ENCODE measurements at places on chromosomes 3 and 15. TPM values are rescaled to one million over a fixed set of nuclear protein-coding genes. Genes with fewer than 3 reads are reported as not detected.
A peak's percentile ranks its signal among the peaks of the same experiment; 100 is the strongest.

- no peak for DNase-seq
These were observed 78.8 kb downstream of the PDCD6IP start for GRCh38 chr3:33877187-33877586.

GRCh38 chr3:58899159-58899952 lies 150.5 kb downstream of the CFAP20DC start:
- DNase-seq, result peak; percentile 10

Gene MAP1A
- 18.6 TPM for total RNA-seq

- DNase-seq, result no peak
These were observed 2.3 kb downstream of the CAMK1 start for GRCh38 chr3:9767418-9767817.

GRCh38 chr3:190369668-190370295 lies 18.2 kb upstream of the CLDN16 start:
- DNase-seq, result no peak

- DNase-seq, result no peak
These were observed 148.6 kb downstream of the MEIS2 start for GRCh38 chr15:36951731-36952247.

DNA sequence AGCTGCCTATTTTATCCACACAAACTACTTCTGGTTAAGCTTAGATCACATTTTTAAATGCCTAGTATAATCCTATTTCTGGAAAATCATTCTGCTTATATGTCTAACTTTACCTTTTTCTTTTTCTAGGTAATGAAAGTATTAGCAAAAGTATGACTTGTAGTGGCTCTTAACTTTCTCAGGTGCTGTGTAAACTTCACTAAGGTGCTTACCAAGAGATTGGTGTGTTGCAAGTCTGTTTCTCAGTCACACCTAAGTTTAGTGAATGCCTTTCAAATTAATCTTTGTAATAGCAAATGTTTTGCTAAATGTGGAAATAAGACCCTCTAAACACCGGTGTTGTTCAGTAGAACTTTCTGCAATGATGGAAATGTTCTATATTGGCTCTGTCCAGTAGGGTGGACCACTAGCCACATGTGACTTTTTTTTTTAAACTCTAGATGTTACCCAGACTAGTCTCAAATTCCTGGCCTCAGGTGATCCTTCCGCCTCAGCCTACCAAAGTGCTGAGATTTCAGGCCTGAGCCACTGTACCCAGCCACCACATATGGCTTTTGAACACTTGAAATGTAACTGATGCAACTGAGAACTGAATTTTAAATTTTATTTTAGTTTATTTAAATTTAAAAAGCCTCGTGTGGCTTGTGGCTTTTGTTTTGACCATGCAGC lies 22.0 kb downstream of the ARL13B start:
- DNase-seq, result no peak

Gene NRROS
- 1.9 TPM for total RNA-seq

GRCh38 chr15:78830514-78831228 lies 19.4 kb upstream of the ADAMTS7 start:
- no peak for DNase-seq

DNA sequence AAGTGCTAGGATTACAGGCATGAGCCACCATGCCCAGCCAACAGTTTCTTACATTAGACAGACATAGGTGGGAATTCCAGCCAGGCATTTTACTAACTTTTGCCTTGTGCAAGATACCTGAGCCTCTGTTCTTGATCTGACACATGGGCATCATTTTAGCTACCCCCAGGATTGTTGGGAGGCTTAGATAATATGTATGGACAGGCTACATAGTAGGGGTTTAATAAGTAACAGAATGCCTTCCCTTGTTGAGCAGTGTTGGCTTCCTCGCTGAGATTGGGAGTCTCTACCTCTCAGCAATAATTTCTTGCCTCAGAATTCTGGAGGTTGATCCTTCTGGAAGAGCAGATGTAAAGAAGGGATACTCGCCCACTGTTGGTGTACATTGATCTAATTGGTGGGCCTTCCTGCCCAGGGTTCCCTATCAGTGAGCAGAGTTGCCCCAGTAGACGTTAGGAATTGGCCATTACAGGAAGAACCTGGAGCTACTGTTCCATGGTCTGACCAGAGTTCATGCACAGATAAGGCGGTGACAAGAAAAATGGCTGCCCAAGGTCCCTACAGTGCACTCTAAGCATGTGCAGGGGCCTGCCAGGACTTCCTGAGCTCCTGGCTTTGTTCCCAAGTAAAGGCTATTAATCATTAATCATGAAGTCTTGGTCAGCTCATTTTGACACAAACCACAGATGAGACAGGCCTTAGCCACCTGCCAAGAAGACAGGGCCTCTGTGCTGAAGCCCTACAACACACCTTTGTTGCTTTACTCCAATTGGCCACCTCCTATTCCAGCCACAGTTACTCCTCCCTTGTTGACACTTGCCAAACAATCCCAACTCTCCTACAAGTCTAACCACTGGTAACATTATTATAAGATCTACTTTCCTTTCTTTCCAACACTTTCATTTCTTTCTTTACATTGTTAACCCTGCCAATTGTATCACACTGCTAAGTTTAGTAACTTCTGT lies 5.0 kb upstream of the IL17RE start:
- DNase-seq, result no peak

DNA sequence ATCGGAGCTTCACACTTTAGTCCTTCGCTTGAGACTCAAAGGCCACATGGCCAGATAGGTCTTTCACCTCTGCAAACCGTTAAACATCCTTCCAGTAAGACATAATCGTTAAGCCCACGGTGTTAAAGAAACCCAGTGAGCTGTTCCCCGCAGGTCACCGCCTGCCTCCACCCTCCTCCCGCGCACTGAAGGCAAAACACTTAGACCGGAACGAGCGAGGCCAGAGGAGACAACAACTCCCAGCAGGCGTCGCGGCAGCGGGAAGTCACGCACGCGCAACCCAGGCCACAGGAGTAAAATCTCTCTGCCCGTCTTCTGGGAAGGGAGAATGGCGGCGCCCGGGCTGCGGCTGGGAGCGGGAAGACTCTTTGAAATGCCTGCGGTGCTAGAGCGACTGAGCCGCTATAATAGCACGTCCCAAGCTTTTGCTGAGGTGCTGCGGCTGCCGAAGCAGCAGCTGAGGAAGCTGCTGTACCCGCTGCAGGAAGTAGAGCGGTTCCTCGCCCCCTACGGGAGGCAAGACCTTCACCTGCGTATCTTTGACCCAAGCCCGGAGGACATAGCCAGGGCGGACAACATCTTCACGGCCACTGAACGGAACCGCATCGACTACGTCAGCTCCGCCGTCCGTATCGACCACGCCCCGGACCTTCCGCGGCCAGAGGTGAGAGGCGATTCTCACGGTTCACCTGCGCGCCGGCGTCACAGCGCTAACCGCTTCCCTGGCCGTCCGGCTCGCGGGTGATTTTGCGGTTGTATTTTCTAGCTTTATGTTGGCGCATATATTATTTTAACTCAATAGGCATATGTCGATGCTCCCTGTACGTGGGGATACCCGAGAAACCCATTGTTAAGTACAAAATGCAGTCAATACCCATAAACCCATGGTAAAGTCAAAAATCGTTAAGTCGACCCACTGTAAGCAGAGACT lies at the start of gene GTPBP8:
TSS of gene GTPBP8 (plus strand) at position 313 of the 931 bp plus-strand sequence. CDS start at position 329, 16 bp downstream.
- peak; percentile 88 for DNase-seq

- DNase-seq, result no peak
These were observed 107.7 kb downstream of the THRB start for GRCh38 chr3:24387000-24387399.

Gene ZPLD1
- not detected for total RNA-seq

DNA sequence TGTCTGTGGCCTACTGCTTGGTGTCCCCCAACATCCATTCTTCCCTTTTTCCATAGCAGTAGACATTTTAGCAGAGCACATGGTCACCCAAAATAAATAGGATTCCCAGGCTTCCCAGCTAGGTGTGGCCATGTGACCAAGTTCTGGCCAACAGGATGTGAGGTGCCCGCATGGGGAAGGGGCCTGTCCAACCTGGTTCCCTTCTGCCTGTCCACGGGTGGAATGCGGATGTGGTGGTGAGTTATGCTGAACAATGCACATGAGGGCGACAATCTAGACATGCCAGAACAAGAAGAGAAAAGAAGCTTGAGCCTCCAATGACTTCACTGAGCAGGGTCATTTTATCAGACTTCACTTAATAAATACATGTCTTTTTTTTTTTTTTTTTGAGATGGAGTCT lies 77.6 kb upstream of the DLG1 start:
- no peak for DNase-seq

DNA sequence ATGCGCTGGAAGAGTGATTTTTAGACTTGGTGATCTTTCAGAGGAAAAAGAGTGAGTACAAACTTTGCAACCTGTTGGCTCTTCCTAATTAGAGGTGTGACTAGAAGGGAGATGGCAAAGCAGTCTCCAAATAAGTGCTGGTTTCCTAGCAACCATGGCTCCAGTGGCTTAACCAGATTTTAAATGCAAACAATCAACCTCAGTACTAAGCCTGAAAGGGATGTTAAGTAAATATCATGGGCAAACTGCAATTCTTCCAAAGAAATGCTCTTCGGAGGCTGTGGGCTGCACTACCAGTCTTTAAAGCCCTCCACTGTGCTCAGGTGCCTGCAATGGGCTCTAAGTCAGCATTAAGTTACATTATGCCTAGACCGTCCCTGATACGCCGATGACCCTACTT lies 678.1 kb upstream of the CCDC54 start:
- DNase-seq, result no peak

- no peak for DNase-seq
These were observed 397.2 kb downstream of the GAP43 start for GRCh38 chr3:116020495-116020894.

GRCh38 chr3:113953677-113954076 lies 5.9 kb downstream of the ZDHHC23 start:
- no peak for DNase-seq

GRCh38 chr3:8739757-8740504 lies 6.3 kb downstream of the CAV3 start:
- DNase-seq, result no peak

DNA sequence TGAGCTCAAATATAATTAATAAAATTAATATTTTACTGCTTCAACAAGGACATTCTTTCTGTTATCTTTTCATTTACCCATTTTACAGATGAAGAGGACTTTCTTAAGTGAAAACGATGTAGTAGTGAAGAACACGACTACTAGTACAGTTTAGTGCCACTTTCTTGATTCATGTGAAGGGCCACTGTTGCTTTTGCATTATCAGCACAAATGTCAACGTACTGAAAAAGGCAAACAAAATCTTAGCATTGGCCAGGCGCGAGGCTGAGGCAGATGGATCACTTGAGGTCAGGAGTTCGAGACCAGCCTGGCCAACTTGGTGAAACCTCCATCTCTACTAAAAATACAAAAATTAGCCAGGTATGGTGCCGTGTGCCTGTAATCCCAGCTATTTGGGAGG lies 9.5 kb downstream of the PPP1R14D start:
- no peak for DNase-seq

DNA sequence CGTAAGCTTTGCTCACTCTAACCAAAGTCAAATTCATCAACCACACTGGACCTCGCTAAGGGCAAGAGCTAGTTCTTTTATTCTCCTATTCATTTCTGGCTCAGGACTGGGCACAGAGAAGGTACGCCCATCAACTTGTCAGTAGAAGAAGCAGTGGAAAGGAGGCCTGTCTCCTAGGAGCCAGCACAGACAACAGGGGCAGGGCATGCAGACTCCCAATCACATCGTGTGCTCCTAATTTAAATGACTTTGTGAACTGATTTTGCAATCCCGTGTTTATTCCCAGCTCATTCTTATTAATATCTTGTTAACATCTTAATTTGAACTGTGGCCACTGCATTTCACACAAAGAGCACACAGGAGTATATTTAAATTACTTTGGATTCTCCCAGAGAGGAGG lies 161.1 kb upstream of the BCL6 start:
- no peak for DNase-seq

Gene ARGFX
- not detected for total RNA-seq

Gene CAMP
- total RNA-seq, result not detected

DNA sequence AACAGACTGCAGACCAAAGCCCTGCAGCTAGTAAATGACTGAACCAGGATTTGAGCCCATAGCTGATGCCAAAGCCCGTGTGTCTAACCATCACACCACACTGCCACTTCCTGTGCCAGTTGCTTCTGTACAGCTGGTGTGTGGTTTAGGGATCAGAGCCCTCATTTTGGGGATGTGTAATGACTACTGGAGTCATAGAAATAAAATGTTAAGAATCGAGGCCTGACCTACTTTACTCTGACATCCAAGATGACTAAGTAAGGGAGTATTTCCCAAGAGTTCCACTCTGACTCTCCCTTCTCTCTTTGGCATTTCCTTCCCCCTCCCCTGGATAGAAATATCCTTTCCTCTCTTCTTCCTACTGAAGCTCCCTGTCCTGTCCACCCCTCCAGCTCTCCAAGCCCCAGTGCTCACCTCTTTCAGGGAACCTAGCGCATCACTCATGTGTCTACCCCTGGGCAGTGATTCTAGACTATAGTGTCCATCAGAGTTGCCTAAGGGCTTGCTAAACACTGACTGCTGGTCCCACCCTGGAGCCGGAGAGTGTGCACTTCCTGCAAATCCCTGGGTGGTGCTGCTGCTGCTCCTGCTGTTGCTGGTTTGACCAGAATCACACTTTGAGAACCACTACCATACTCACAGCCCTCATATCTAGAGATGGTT lies 53.8 kb downstream of the MGLL start:
- no peak for DNase-seq

DNA sequence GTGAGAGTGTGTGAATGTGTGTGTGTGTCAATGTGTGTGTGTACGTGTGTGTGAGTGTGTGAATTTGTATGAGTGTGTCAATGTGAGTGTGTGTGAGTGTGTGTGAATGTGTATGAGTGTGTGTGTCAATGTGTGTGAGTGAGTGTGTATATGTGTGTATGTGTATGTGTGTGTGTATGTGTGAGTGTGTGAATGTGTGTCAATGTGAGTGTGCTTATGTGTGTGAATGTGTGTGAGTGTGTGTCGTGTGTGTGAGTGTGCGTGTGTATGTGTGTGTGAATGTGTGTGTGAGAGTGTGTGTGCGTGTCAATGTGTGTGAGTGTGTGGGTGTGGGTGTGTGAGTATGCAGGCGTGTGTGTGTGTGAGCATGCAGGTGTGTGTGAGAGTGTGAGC lies 93.5 kb upstream of the ALDH1A3 start:
- DNase-seq, result no peak

GRCh38 chr3:78633626-78634025 lies 1134.2 kb downstream of the ROBO1 start:
- DNase-seq, result no peak

GRCh38 chr3:176155012-176155411 lies 1042.3 kb downstream of the TBL1XR1 start:
- no peak for DNase-seq

Gene HTD2
- 8.3 TPM for total RNA-seq

GRCh38 chr3:129442486-129442885 lies 2.5 kb downstream of the IFT122 start:
- DNase-seq, result no peak

GRCh38 chr3:32480604-32481003 lies 22.0 kb downstream of the CMTM6 start:
- DNase-seq, result no peak

Gene CMTM7
- 12.3 TPM for total RNA-seq

GRCh38 chr3:194054016-194054415 lies 81.9 kb upstream of the HES1 start:
- no peak for DNase-seq

Gene ARHGAP31
- total RNA-seq, result 6.3 TPM

Gene FAM107A
- 14.4 TPM for total RNA-seq

- no peak for DNase-seq
These were observed 481.2 kb upstream of the ZNF717 start for GRCh38 chr3:76266511-76266910.

Measured in ovary (tissue), 10 donors.